ENCODE measurements at places on chromosomes 5 and 9.

DNA sequence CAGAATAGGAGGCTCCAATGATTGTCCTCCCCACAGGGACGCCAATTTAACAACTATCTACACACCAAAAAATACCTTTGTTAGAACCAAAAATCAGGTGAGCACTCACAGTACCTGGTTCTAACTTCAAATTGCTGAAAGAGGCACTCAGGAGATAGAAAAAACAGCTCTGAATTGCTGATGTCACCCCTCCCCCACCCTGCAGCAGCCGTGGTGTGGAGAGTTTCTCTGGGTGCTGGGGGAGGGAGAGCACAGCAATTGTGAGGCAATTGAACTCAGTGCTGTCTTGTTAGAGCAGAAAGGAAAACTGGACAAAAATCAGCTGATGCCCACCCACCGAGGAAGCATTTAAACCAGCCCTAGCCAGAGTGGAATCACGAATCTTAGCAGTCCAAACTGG, 41.8 kb downstream of the TNFSF8 start:
- no peak for DNase-seq

DNA sequence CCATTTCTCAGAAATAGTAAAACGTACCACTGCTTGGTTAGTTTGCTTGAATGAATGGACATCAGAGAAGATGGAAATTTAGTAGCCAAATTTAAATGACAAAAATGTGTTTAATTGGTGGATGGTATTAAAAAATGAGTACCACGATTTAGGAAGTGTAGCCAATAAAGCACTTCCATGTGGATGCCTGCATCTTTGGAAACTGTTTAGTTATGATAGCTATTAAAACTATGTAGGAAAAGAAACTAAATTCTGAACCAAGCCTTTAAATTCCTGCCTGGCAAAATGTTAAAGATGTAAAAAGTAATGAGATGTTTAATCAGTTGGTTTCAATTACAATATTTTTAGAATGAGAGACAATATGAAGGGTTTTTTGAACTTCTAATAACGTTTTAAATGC, 94.8 kb downstream of the NUDT12 start:
- no peak for DNase-seq

DNA sequence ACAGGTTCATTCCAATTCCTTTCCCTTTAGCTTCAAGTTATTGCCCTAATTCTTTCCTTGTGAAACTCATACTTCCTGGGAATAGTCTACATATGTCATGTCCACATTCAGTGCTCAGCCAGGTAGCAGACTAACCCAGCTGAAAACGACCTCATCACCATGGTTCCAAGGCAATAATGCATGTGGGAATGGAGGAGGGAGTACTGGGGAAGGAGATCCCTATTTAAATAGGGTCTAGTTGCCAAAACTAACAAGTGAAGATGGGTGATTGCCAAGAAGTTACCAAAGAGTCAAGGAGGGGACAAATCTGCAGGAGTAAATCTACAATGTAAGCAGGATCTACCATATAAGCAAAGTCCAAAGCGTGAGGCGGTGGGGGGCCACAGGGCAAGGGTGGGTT, 47.3 kb upstream of the MCTP1 start:
- no peak for DNase-seq

GRCh38 chr5:41812156-41812555, 58.1 kb downstream of the OXCT1 start:
- no peak for DNase-seq

DNA sequence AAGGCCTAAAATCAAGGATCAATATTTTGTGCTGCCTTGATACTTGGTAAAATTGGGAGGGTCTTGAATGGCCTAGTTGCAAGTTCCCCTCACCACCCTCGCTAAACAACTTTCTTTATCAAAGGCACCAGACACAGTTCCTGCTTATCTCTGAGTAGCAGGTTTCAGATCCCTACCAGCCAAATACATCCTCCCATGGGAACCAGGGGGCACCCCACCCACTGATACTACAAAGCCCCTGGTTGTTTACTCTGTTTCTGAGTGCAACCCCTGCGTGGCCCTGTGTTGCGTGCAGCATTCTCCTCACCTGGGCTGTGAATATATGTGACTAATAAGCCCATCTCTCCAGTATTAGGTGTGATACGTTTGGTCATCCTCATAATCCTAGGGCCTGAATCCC, 314.9 kb downstream of the DRD1 start:
- DNase-seq = no peak

GRCh38 chr5:51388488-51389287, 5.4 kb downstream of the ISL1 start:
- DNase-seq = no peak

DNA sequence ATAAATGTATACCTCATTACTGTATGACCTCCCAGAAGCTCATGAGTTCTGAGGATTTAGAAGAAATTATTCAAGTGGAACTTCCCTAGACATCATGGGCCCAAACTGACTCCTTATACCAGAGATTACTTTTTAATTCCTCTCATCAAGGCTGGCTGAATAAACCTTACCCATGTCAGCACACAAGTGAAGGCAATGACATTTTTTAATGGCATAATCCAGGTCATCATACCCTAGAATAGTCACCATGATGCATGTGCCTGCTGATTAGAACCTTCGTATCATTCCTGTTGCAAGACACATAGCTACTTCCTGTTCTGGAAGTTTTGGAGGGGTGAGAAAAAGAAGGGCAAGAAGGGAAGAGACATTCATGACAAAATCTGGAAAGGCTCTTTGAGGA, 49.8 kb upstream of the IFNK start:
- DNase-seq = no peak

- no peak for DNase-seq
Observed at GRCh38 chr9:126861707-126862103, 1.3 kb downstream of the ZBTB34 start.

GRCh38 chr5:160802592-160802991, 49.4 kb downstream of the ATP10B start:
- DNase-seq = no peak

DNA sequence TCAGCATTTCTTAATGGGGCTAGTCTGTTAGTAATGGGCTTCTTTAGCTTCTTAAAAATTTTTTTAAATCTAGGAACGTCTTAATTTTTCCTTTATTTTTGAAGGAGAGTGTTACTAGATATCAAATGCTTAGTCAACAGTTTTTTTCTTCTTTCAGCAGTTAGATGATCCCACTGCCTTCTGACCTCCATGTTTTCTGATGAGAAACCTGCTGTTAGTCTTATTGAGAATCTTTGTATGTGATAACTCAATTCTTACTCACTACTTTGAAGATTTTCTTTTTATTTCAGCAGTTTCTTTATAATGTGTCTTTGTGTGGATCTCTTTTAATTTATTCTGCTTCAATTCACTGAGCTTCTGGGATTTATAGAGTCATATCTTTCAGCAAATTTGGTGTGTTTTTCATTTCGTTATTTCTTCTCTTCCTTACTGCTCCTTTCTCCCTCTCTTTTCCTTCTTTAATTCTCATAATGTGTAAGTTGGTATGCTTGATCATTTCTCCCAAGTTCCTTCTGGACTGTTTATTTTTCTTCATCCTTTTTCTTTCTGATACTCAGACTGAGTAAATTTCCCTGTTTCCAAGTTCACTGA, 205.8 kb downstream of the RANBP17 start:
- no peak for DNase-seq

DNA sequence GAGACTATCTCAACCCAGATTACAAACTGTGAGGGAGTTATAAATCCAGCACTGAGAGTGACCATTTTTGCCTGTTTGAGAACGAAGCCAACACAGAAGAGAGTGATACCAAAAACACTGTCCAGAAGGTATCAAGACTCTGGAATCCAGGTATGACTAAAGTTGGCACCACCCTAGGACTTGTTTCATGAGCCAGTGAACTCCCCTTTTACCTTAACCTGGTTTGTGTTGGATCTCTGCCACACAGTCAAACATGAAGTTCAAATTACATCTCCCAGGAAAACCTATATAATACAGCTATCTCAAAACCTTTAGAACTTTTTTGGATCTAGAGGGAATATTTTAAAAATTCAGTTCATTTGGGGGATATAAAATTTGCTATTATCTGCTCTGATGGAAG, 11.4 kb downstream of the ZBTB5 start:
- no peak for DNase-seq

DNA sequence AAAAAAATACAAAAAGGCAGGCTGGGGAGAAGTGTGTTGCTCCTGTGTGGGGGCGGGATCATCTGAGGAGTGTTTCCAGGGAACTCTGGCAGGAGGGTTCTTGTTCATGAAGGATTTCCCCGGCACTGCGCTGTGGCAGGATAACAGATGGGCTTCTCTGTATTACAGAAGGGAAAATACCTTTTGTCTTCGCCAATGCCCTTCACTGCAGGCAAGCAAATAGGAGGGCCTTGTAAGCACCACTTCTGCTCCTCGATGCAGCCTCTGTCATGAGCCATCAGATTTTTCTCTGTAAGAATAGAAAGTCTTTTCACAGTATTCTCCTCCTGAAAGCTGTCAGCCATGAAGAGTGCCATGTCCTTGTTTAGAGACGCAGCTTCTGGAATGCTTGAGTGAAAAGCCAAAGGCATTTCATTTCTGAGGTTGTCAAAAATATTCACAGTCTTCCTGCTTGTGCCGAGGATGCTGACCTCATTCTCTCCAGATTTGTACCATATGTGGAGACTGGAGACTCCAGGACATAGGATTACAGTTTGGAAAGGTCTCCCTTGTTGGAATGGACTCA, 294.0 kb downstream of the YTHDC2 start:
- DNase-seq = no peak

DNA sequence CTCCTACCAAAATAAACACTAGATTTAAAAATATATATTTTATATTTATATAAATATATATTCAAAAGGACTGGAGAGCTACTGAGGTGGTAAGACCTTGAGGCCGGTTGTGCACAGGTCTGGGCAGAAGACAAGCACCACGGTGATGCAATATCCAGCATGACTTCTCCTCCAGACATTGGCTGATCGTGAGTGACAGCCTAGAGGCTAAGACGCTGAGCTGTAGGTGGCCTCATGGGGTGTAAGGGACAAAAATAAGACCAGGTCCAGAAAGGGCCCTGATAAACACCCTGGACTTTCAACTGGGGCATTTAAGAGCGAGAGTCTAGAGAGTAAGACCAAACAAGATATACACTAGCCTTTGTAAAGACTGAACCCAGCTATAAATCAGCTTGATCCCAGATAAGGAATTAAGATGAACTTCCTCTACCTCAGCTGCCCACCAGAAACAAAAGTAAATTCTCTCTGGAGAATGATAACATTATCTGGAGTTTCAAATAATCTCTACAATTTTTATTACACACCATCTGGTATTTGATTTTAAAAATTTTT, 14.2 kb upstream of the C5orf47 start:
- no peak for DNase-seq

DNA sequence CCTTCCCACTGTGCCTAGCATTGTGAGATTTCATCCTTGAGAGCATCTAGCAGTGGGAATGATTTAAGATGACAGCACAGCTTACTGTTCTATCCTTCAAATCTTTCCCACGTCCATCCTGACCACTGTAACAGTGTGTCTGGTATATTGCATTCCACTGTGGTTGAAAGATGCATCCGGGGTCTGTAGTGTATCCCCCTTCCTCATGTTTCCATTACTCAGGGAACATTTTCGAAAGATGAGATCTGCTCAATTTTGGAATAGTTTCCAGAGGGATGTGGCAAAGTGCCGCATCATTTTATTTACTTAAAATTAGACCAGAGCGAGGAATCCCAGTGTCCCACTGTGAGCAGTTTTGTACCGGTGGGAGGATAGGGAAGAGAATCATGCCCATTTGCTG, 407.1 kb upstream of the PAPPA start:
- DNase-seq = no peak

DNA sequence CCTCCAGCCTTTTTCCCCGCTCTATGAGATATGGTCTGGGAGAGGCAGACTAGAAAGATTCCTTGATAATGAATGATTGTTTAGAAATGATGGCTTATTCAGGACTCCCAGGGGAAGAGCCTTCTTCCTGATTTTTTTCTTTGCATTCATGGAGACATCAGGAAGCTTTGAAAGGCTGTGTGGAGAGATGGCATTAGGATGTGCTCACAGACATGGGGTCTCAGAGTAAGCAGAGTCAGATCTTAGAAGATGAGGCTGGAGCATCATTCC, 37.1 kb downstream of the PPARGC1B start:
- DNase-seq = no peak

DNA sequence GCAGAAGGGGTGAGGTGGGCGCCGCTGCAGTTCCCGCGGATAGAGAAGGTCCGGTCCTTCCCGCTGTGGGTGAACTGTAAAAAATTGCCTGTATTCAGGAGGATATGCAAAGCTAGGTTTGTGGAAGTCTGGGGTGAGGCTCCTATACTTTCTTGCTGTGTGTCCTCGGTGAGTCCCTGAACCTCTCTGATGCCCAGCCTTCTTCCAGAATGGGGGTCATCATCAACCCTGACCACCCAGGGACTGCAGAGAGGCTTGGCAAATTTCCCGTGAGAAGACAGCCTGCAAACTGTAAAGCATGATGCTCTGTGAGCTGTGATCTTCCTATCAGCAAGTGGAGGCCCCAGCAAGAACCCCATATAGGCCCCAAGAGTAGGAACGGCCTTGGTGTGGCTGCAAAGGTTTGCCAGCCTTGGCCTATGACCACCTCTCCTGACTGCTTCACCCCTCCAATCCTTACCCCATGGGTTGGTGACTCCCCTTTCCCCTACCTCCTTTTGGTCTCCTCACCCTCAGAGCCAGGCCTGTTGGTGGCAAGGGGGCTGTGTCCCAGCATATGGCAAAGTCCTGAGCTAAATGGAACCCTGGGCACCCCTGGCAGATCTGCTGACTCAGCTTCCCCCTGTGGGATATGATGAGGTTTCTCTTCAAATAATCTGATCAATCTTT, 760 bp downstream of the ALDH1B1 start:
- DNase-seq = peak; percentile 42

DNA sequence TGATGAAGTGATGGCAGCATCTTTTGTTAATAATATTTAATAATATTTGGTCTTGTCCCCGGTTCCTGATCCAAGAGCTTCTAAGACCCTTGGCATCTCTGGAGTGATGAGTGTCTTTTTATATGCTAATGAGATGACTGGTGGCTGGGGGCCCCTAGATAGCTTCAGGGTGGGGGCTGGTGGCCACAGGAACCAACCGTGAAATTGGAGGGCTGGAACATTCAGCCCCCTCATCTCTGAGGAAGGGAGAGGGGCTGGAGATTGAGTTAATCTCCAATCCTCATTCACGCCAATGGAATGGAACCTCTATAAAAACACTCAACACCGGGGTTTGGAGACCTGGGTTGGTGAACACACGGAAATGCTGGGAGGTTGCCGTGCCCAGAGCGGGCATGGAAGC, 78.2 kb upstream of the RAPGEF1 start:
- DNase-seq = no peak

Measured in GM13976 (cell line).